Activated naive CD4-positive, alpha-beta T cell treated with anti-CD3 and anti-CD28 coated beads, Interleukin-2, amount 50 U/mL, for 16 hours (primary cell): ENCODE measurements at places on chromosomes 2 and 18.

DNA sequence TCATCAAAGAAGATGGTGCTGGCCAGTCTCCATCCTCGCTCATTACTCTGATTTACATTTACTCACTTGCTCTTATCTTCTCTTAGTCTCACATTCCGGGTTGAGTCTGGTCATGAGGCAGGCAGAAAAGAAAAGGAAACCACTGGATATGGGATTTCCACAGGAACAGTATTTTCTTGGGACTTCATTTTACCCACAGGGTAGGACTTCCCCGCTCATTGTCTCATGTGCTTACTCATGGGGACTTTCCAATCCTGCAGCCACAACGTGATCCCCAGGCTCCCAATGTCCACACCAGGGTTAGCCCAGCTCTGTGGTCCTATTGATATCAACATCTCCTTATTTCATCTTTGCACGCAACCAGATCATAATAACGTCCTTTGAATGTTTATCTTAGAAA lies 373.8 kb downstream of the TMEM182 start:
- no peak for DNase-seq

GRCh38 chr2:204877691-204878090 lies 332.4 kb downstream of the PARD3B start:
- no peak for DNase-seq

DNA sequence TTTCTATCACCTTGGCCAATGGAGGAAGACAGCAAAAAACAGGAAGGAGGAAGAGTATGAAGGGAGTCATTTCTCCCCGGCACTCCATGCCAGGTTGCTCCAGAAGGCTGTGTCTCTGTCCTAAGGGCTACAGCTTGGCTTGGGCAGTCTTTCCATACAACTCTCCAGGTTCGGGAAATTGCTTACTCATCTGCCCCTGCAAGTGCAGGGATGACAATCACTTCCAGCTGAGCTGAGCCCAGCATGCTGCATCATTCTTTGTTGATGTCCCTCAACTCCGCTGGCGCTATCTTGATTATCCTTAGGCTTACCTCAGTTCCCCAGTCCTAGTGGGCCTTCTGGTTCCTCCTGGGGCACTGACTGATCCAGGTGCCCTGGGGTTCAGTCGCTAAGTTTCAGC lies 86.9 kb upstream of the COPS8 start:
- DNase-seq, result no peak

DNA sequence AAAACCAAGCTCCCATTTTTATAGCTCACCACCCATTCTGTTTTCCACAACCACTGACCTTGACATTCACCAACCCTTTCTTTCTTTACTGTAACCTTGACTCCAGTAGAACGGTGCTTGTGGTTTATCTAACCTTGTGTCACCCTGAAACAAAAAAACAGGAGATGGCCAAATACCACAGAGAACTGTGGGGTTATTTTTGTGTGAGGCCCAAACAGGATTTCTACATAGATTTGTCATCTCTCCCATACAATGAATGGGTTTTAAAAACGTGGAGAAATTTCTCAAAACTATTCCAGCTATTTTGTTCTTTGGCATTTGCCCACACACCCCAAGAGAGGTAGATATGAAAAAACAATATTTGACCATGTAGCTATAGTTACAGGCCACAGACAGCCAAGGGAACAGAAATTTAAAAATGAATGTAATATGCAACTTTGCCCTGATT lies 231.3 kb upstream of the TANK start:
- no peak for DNase-seq

DNA sequence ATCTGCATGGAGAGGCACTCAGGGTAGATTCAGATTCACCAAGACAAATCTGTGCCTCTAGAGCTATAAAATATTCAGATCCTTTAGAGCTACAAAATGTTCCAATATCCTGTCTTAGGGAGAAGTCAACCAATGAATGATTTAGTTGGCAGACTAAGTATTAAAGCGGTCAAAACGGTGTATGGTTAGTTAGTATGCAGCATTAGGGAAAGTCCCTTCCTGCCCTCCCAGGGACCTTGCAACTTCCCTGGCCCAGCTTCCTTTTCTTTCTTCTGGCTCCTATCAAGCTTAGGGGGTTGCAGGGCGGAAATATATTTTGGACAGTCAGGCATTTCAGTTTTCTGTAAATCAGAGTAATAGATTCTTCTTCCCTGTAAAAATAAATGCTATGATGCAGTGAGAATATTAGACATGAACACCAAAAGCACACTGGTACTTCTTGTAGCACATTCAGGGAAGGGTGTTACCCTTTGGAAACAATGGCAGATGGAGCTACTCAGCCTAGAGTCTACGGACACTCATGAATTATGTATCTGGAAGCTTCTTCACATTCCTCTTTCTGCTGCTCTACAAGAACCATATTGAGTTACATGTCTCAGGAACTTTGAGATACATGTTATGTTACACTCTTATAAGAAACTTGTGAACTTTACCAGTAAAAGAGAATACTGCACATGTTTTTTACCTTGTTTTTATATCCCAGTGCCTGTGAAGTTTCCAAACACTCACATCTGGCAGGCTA lies 45.7 kb downstream of the CCDC93 start:
- no peak for DNase-seq

DNA sequence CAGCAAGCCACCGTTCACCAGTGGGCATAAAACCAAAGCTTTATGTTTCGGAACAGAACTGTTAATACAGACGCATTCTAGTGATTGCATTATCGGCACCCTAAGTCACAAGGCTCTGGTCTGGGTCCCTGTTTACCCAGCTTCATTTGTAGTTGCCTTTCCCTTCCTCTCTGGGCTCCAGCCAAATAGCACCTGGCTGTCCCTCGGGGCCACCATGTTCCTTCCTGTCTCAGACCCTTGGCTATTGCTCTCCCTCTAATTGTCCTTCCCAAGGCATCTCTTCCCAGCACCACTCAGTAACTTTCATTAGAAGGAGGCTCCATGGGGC lies 75.3 kb downstream of the SDC1 start:
- DNase-seq, result no peak

DNA sequence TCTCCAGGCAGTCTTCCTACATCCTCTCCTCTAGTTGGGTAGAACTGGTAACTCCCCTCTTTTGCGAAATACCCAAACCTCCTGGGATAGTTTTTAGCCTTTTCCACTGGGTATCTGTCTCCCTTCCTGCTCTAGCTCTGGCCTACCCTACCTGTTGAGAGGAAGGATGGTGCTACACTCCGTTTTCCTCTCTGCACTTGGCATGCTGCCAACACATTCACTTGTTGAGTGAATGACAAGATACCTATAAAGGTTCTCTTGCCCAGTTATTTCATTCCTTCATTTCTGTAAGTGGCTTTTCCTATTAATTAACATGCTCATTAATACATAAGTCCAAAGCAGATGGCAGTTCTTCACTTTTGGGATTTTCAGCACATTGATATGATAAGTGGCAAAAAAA lies 293.8 kb downstream of the CNTNAP5 start:
- DNase-seq, result no peak

DNA sequence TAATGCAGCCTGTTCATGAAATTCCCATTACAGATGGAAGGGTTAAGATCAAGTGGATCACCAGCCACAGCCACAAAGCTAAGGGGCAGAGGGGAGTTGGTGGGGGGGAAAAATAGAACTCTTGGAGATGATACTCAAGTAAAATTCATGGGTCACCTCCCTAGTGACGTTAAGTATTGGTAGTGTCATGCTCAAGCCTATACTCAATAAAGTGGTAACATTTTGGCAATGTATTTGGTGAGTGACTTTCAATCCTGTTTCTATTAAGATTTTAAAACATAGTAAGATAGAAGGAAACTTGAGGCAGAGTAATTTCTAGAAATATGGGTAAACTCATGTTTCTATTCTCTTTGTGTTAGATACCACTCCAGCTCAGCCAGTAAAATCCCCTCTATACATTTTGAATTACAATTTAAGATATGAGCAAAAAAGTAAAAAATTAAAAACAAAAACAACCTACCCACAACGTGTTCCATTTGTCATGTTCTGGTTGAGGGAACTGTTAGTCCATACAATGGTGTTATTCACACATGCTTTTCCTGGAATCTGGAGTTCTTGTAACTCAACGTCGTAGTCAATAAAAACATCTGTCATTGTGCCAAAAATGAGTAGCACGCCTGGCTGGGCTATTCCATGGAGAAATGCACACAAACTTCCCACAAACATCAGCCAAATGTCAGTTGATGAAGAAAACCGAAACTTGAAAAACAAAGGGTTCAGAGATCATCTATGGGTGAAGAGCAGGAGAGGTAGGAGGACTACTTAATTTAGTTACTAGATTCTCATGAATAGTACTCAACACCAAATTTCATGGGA lies 18.1 kb downstream of the ABCB11 start:
- DNase-seq, result no peak

- DNase-seq, result no peak
These were observed 275.5 kb downstream of the MBD2 start for GRCh38 chr18:53948991-53949390.

- no peak for DNase-seq
These were observed 96.0 kb downstream of the SOS1 start for GRCh38 chr2:39024833-39025232.

GRCh38 chr2:7452110-7452876 lies 535.1 kb downstream of the RNF144A start:
- DNase-seq, result no peak

DNA sequence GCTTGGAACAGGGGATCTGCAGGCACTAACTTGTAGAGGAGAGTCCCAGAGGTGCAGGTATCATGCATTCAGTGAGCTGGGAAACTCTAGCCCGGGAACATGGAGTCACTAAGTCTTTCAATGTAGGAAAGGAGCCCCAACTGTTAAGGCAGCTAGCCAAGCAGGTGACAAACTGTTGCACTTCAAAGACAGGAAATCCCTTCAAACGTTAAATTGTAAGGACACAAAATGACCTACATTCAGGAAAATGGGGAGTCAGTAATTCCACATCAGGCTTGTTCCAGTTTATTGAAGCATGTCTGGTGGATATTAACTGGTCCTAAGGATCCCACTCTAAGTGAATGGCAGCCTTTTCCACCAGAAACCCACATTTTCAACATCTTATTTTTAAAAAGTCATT lies 364.5 kb downstream of the MTX2 start:
- no peak for DNase-seq

DNA sequence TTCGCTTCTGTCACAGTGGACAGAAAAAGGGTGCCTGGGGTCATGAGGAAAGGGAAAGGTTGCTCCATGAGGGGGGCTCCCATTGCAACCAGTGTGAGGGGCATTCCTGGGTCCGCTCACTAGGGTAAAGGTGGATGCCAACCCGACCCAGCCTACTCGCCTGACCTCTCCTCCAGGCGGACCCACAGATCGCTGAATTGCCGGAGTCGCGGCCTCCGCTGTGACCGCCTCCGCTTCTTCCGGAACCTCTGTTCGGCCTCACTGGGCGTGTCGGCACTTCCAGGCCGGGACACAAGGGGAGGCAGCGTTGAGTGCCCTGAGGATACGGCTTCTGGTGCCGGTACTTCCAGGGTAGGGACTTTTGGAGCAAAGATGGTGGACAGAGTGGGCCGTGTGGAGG lies 57.1 kb downstream of the TRABD2A start:
- DNase-seq, result no peak
